ENCODE measurements at places on chromosomes 4 and X.

DNA sequence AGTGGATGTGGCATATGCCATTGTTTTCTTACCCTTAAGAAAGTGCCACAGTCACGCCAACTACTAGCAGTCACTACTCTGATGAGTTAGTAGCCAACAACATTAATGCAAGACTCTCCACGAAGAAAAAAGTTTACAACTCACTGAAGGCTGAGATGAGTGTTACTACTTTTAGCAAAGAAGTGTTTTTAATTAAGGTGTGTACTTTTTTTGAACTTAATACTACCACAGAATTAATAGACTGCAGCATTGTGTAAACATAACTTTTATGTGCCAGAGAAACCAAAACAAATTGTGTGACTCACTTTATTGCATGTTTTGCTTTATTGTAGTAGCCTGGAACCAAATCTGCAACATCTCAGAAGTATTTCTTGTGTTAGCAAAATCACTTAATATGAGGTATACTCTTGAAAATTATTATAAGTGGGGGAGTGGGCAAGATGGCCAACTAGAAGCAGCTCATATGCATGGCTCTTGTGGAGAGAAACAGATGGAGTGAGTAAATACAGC is 2.2 kb upstream of the UGT2B4 start:
- DNase-seq, result no peak

DNA sequence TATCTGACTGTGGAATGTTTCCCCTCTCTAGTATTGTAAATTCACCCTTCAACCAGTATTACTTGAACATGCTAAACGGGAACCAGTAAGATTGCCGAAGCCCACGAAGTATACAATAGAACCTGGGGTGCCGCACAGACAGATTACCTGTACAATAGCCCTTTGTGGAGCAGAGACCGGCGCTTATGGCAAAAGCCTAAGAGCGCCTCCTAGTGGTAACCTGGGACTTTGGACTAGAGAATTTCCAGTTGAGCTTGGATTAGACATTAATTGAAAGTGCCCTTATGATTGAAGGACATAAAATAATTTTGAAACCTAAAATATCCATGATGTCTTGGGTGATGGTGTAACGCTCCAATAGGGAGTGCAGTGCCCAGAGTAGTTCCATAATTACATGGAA is 14.1 kb downstream of the ZNF157 start:
- peak; percentile 20 for DNase-seq

GRCh38 chr4:88158489-88159228 is at the start of gene ABCG2:
Gene ABCG2 (minus strand): TSS chr4:88158639. CDS start chr4:88139995, 18,644 bp downstream.
- peak; percentile 28 for DNase-seq

GRCh38 chr4:138488533-138488932 is 246.4 kb upstream of the SLC7A11 start:
- no peak for DNase-seq

DNA sequence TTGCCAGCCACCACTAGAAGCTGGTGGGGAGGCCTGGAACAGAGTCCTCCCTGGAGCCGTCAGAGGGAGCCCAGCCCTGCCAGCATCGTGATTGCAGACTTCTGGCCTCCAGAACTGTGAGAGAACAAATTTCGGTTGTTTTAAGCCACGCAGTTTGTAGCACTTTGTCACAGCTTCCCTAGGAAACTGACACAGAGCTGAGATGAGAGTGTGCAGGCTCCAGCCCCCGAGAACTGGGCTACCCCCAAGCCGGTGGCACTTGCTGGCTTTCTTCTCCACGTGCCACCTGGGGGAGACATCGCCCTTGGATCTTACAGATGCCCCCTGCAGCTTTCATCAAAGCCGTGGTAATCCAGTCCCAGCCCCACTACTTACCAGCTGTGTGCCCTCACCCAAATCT is 83.7 kb downstream of the PPP2R2C start:
- DNase-seq, result no peak

DNA sequence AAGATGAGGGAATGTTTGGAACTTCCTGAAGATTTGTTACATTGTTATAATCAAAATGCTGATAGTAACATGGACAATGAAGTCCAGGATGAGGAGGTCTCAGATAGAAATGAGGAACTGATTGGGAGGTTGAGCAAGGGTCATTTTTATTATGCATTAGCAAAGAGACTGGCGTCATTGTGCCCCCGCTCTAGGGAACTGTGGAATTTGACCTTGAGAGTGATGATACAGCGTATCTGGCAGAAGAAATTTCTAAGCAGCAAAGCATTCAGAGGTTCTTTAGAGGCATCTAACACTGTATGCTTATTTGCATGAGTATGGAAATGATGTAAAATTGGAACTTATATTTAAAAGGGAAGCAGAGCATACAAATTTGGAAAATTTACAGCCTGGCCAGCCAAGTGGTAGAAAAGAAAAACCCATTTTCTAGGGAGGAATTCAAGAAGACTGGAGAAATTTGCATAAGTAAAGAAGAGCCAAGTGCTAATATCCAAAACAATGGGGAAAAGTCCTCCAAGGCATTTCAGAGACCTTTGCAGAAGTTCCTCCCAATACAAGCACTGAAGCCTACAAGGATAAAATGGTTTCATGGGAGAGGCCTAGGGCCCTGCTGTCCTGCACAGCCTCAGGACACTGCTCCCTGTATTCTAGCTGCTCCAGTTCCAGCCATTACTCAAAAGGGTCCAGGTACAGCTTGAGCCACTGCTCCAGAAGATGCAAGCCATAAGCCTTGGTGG is 483.0 kb upstream of the NDST4 start:
- no peak for DNase-seq
